ENCODE measurements at places on chromosomes 4 and X.

DNA sequence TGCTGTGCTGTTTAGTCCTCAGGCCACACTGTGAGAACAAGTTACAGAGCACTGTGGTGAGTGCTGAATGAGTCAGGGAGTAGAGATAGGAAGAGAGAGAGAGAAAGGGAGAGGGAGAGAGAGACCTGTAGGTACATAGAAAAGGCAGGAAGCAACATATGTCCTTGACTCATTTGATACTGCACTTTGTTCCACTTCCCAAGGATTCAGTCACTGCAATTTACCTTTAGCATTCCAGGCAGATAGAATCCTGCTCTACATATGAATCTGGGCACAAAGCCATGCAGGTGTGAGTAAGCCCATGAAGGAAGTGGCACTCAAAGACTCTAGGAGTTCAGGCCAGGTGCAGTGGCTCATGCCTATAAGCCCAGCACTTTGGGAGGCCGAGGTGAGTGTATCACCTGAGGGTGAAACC, 1.0 kb upstream of the DAPP1 start:
- DNase-seq, result peak; percentile 51

DNA sequence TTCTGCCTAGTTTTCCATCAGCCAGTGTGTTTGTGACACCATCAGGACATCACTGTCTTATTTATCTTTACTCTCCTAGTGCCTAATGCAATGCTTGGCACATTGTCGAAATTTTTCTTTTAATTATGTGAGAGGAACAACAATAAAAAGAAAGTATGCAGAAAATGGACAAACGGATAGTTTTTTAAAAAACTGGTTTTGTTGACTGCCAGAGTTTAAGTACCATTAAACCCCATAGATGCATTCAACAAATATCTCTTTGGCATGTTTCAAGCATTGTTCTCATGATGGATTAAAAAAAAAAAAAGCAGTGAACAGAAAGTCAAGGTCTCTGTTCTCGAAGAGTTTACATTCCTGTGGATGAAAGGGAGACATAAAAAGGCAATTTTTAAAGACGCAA, 398.4 kb downstream of the PPP3CA start:
- no peak for DNase-seq

DNA sequence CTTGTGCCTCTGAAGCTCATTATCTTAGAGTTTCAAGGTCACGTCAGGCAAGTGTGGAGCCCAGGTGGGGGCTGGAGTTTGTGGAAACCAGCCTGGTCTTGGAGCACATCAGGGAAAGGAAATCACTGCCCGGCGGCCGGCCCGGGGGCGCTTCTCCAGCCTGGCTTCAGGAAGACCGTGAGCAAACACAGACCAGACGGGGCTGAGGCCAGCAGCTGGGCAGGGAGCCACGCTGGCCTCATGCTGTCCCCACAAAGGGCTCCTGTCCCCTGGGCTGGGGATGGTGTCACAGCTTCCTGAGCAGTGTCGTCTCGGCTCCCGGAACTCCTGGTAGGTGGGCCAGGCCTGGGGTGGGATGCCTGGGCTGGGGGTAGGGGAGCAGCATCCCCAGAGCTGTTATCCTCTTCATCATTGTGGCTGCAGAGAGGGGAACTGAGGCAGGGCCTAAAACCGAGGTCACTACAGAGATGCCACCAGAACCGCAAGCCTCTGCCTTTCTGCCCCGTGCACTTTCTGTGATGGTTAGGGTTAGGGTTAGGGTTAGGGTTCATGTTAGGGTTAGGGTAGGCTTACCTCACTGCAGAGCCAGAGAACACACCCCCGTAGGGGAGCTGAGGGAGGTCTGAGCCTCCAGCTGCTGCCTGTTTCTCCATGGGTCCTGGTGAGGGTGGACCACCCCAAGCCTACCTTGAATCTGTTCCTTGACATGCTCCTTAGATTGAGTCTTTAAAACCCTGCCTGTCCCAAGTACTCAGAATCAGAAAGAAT, 77.5 kb downstream of the HTRA3 start:
- DNase-seq, result peak; percentile 22

- DNase-seq, result no peak
Observed at GRCh38 chrX:117543885-117544284, 572.7 kb downstream of the KLHL13 start.

DNA sequence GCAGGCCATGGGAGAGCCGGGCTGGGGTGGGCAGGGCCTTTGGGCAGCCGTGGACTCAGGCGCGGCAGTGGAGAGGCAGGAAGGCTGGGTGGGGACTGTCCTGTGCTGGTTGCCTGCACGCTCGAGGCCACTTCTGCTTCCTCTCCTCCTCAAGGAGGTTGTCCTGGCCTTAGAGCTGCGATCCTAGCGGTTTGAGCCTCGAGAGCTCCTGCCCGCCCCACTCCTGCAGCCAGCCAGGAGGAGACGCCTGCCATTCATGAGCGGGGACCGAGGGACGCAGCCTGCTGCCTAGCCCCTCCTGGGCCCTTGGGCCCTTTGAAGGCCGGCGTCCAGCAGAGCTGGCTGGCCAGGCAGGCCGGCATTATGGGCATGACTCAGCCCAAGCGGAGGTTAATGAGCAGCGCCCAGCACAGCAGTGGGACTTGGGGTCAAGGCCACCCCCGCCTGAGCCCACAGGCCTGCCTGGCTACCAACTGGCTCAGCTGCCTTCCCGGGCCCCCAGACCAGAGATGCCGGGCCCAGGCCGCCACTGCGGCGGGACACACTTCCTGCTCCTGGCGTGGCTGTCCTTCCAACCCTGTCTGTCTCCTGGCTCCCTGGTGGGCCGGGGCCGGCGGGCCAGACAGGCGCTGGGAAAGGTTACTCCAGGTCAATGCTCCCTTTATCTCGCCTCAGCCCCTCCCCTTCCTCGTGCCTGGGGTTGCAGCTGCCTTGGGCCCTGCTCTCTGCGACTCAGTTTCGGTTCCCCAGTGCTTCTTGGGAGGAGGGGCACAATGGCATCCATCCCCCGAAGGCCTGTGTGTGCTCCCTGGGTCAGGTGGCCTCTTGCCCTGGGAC, 1.8 kb downstream of the ABCD1 start:
- DNase-seq, result peak; percentile 37

DNA sequence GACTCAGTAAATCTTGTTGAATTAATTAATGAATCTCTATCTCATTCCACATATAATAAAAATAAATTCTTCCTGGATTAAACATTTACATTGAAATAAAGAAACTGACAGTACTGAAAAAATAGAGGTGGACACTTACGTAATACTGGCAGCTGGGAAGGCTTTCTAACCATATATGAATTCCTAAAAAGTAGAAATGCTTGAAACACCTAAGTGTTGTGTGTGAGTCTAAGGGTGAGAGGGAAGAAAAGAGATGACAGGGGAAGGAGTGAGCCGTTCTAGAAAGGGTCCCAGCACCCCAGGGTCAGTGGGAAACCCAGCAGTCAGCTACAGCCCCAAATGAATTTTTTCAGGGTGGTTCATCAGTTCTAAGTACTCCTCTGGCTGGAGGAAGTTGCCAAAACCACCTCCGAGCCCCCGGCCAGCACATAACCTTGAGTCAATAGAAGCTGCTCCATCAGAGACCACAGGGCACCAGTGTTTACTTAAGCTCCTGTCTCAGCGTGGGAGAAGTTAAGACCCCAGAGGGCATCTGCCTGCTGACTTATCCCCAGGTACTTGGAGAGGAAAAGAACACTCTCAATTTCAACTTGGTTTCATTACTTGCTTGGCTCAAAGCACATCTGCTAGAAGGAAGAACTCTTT, 18.3 kb downstream of the GAB3 start:
- no peak for DNase-seq

GRCh38 chr4:186725469-186726425, 2.1 kb upstream of the FAT1 start:
- peak; percentile 95 for DNase-seq

DNA sequence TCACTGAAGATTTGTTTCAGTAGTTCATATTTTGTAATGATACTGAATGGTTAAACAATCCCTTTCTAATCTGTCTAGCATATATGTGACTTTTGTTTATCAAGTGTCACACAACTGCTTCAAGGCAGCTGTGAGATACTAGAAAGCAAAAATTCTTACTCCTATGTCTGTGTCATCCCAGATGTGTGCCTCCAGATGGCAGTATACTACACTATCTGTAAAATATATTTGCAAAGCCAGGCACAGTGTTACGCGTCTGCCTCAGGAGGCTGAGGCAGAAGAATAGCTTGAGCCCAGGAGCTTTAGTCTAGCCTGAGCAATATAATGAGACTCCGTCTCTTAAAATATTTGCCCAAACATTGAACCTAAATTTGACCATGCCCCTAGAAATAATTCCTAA, 4.0 kb downstream of the NUDT10 start:
- peak; percentile 60 for DNase-seq

DNA sequence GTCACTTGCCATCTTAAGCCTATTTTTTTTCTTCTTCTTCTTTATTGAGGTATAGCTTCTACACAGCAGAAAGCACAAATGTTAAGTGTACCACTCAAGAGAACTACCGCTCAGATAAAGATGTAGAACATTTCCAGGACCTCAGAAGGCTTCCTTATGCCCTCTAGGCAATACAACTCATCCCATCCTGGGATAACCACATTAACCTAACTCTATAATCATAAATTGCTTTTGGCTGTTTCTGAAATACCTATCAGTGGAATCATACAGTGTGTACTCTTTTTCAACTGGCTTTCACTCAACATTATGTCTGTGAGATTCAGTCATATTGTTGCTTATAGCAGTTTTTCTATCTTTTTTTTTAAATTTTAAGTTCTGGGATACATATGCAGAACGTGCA, 51.7 kb downstream of the ARFIP1 start:
- no peak for DNase-seq

- DNase-seq, result no peak
Observed at GRCh38 chrX:129748305-129748704, 9.5 kb downstream of the XPNPEP2 start.

DNA sequence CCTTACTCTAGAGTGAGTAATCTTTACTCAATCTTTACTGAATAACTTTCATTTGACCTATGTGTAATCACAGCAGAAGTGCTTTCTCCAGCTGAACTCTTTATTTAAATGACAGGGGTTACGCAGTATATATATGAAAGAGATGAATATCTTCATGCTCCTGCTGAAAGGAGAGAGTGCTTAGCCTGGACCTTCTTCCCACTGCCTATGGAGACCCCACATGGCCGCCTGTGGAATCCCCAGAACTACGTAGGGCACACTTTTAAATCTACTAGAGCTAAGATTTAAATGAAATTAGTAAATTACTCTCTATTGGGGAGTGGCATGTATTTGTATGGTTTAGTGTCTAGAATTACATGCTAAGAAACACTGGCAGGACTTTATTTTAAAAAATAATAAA, 391.2 kb downstream of the ANKRD50 start:
- no peak for DNase-seq

- DNase-seq, result no peak
Observed at GRCh38 chr4:183395395-183395794, 49.0 kb upstream of the CDKN2AIP start.

GRCh38 chrX:1598021-1598875, 6.8 kb downstream of the AKAP17A start:
- DNase-seq, result no peak

GRCh38 chr4:181877329-181877848, 365.8 kb upstream of the TENM3 start:
- DNase-seq, result no peak

GRCh38 chr4:1973661-1974060, 35.1 kb downstream of the NELFA start:
- peak; percentile 9 for DNase-seq

GRCh38 chr4:139808381-139808807, 142.8 kb downstream of the MGST2 start:
- no peak for DNase-seq

DNA sequence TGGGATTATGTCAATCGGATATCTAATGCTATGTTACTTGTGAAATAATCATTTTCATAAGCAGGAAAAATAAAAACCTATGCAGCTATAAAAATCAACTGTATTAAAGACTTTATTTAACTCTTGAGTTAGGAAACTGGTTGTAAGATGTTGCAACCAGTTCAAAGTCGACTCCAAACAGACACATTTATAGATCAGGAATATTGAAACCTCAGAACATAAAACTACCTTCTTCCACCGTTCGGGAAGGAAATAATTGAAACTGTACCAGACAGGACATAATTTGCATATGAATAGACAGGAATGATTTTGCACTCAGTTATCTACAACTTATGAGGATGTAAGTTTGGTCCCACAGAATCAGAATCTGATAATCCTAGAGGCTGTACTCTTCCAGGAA, 181.8 kb upstream of the STS start:
- DNase-seq, result no peak
